ENCODE measurements at places on chromosomes 12 and 14. TPM values are rescaled to one million over a fixed set of nuclear protein-coding genes. Genes with fewer than 3 reads are reported as not detected.

DNA sequence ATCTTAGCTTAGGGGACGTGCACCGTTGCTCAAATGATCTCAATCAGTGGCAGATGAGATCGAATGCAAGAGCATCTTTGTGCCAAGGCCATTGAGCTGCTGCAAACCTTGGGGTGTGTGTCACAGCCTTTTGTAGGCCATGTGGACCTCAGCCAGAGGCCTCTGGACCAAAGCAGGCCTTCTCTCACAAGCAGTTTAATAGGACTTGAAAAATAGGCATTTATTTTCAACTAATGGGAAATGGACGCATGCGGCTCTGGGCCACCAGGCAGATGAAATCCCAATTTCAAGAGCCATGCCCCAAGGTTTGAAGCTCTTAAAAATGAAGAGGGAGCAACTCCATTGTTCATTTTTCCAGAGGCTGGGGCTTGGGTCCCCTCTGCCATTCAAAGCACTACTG, 87.3 kb downstream of the TTC7B start:
- H3K27me3 ChIP-seq: no peaks in the 10 kb centered on the region
- no peak overlapping the region for H3K4me3 ChIP-seq
- DNase-seq: no peak
- H3K4me1 ChIP-seq: no peaks in the 10 kb centered on the region

The TRHDE gene
- total RNA-seq: 29.5 TPM

The AQP6 gene
- not detected for total RNA-seq

The PSMA3 gene
- total RNA-seq: 104 TPM

DNA sequence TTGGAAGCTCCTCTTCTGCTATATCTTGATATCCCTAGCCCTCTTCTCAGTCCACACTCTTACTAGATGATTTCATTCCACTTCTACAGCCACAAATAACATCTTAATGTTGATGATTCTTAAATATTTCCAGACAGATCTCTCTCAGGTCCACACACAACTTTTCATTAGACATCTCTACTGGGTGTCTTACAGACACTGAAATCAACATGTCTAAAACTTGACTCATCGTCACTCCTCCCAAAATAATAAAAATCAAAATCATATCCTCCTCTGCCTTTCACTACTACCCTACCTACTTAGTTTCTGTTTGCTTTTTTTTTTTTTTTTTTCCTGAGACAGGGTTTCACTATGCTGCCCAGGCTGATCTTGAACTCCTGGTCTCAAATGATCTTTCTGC, 11.9 kb downstream of the PRDM4 start:
- peaks cover 26% of the 10 kb centered on the region for H3K4me1 ChIP-seq
- H3K27me3 ChIP-seq: no peaks in the 10 kb centered on the region
- DNase-seq: no peak
- H3K4me3 ChIP-seq: no peak overlapping the region
- H3K36me3 ChIP-seq: peaks cover 86% of the 10 kb centered on the region
- peak overlapping the region; percentile 68 for H3K27ac ChIP-seq

DNA sequence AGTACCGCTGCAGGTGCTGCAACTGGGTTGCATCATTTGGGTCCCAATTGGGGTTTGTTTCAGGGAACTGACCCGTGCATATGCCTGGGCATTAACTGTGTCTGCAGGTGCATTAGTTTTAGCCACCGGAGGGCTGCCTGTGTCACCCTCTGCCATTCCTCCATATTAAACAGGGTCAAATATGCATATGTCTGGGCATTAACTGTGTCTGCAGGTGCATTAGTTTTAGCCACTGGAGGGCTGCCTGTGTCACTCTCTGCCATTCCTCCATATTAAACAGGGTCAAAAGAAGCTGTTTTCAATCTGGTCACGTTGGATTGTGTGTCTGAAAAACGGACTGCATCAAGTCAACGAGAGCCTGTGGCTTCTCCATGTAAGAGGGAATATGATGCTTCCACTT, 1317.0 kb downstream of the TMEM121 start:
- H3K4me3 ChIP-seq: peak overlapping the region; percentile 36
- H3K4me1 ChIP-seq: peaks cover 11% of the 10 kb centered on the region
- no peak for DNase-seq
- H3K27me3 ChIP-seq: no peaks in the 10 kb centered on the region
- no peaks in the 10 kb centered on the region for H3K36me3 ChIP-seq

The GPR84 gene
- total RNA-seq: not detected

- H3K4me3 ChIP-seq: no peak overlapping the region
- DNase-seq: no peak
- no peaks in the 10 kb centered on the region for H3K27me3 ChIP-seq
- no peak overlapping the region for H3K27ac ChIP-seq
- H3K36me3 ChIP-seq: no peaks in the 10 kb centered on the region
- no peaks in the 10 kb centered on the region for H3K4me1 ChIP-seq
Measured at GRCh38 chr14:47194055-47194454, 481.4 kb downstream of the MDGA2 start.
